ENCODE measurements at places on chromosomes 5 and 9.

DNA sequence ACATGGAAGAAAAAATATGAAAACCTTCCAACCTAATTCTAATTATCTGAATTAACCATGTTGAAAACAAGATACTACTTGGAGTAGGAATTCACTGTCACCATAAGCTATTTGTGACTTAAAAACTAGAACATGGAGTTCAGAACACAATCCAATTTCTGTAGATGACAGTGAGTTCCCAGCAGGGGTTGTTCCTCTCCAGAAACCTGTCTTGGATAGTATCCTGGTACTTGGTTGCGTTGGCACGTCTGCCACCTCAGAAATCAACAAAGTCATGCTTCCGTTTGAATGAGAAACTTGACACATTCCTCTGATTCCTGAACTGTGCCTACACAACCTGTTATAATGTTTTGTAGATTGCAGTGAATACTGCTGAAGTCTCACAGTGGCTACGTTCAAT, 789.9 kb upstream of the DMAC1 start:
- no peak for DNase-seq

- no peak for DNase-seq
Observed at GRCh38 chr5:55724281-55724680, 12.2 kb upstream of the SLC38A9 start.

GRCh38 chr5:65696892-65697291, 25.0 kb downstream of the SGTB start:
- no peak for DNase-seq

- DNase-seq: no peak
Observed at GRCh38 chr9:129595311-129595741, 25.6 kb downstream of the C9orf50 start.

DNA sequence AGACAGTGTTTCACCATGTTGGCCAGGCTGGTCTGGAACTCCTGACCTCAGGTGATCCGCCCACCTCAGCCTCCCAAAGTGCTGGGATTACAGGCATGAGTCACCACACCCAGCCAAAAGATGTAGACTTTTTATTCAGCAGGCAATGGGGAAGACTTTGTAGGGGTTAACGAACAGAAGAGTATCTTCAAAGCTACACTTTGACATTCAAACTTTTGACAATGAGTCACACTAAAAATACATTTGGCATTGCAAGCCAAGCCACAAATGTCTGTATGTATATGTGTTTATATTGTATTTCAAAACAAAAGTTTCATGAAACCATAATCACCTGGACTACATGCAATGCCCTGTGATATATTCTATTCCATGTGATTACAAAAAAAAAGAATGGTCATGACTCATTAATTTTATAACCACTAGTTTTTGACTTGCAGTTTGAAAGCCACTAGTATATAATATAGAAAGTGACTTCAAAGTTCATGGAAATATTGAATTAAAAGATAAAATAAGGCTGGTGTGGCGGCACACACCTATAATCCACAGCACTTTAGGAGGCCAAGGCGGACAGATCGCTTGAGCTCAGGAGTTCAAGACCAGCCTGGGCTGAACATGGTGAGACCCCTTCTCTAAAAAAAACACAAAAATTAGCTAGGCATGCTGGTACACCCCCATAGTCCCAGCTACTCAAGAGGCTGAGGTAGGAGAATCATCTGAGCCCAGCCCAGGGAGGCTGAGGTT, 8.3 kb downstream of the DIMT1 start:
- no peak for DNase-seq

DNA sequence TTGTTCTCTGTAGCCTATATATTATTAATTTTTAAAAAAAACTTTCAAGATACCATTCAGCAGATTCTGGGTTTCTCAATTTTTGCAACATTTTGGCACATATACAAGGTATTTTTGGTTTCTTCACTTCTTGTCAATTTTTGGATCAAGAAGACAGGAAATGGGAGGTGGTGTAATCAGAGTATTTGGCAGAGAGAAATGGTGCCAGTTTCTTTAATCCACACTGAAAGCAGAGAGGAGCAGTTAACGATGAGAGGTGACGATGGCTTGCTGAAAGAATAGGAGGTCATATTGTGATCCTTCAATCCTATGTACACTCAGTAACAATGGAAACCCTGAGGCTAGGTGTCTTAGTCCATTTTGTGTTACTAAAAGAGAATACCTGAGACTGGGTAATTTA, 16.4 kb downstream of the NNT start:
- no peak for DNase-seq

DNA sequence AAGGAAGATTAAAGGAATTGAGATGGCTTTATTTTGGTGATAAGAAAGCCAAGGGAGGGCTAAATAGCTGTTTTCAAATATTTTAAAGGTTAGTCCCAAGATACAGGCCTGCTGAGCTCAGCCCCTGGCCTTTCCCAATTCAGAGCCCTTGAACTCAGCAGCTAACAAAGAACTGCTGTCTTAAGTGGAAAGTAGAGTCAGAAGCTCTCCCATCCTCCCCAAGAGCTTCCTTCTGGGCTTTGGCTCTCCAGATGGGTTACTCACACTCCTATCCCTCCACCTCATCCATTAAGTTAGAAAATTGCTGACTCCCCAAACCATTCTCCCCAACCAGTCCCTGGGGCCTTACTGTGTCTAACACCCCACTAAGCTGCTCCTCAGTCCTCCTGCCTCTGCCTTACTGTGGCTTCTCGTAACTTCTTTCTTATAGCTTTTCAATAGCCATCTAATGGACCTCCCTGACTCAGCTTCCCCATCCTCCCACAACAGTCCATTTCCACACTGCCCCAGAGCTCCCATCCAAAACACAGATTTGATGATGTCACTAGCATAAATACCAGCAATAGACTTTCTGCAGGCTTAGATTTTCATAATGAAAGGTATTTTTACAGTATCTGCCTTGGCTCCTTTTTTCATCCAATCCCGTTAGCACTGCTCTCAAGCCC, 239.1 kb downstream of the ENC1 start:
- DNase-seq: no peak

- DNase-seq: no peak
Observed at GRCh38 chr5:57335092-57335660, 147.4 kb downstream of the ACTBL2 start.

- no peak for DNase-seq
Observed at GRCh38 chr5:67416986-67417385, 220.4 kb upstream of the CD180 start.

Data from T-helper 22 cell (primary cell).